Immature natural killer cell (primary cell): ENCODE measurements at places on chromosomes 7 and 10. TPM values are rescaled to one million over a fixed set of nuclear protein-coding genes. Genes with fewer than 3 reads are reported as not detected.

GRCh38 chr7:139725077-139725476 lies 52.7 kb downstream of the HIPK2 start:
- H3K36me3 ChIP-seq, result no peaks in the 10 kb centered on the region
- H3K27me3 ChIP-seq, result peaks cover 5% of the 10 kb centered on the region
- H3K4me1 ChIP-seq, result peaks cover 63% of the 10 kb centered on the region
- DNase-seq, result no peak
- H3K4me3 ChIP-seq, result no peak overlapping the region

Gene MMP21
- not detected for polyA plus RNA-seq

DNA sequence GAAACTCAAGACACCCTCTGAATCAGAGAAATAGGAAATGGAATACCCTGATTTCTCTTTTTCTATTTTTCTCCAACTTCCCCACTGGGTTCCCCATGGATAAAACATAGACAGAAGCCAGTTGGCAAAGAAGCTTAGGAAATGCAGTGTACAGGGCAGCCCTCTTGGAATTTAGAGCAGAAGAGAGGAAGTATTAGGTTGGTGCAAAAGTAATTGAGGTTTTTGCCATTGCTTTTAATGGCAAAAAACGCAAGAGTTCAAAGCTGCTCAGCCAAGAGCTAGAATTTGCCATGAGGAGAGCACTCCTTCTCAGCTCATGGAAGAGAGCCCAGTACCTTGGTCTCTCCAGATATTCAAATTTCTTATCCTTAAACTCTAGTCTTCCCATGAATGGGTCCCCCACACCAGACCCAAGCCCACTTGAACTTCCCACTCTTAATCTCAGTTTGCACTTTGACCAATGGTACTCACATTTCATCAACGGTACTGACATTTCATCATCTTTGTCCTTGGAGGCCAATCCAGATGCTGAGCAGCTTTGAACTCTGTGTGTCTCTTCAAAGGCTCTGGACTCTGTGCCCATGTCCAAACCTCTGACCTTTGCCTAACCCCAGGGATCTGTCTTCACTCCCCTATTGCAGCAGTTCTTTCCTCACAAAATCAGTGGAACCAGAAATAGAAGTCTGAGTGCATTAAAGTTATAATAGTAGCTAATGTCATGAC lies 73.2 kb upstream of the PPP1R3C start:
- no peaks in the 10 kb centered on the region for H3K4me1 ChIP-seq
- no peak for DNase-seq
- no peak overlapping the region for H3K4me3 ChIP-seq
- no peaks in the 10 kb centered on the region for H3K36me3 ChIP-seq
- H3K27ac ChIP-seq, result no peak overlapping the region

Gene MRC1
- polyA plus RNA-seq, result not detected

DNA sequence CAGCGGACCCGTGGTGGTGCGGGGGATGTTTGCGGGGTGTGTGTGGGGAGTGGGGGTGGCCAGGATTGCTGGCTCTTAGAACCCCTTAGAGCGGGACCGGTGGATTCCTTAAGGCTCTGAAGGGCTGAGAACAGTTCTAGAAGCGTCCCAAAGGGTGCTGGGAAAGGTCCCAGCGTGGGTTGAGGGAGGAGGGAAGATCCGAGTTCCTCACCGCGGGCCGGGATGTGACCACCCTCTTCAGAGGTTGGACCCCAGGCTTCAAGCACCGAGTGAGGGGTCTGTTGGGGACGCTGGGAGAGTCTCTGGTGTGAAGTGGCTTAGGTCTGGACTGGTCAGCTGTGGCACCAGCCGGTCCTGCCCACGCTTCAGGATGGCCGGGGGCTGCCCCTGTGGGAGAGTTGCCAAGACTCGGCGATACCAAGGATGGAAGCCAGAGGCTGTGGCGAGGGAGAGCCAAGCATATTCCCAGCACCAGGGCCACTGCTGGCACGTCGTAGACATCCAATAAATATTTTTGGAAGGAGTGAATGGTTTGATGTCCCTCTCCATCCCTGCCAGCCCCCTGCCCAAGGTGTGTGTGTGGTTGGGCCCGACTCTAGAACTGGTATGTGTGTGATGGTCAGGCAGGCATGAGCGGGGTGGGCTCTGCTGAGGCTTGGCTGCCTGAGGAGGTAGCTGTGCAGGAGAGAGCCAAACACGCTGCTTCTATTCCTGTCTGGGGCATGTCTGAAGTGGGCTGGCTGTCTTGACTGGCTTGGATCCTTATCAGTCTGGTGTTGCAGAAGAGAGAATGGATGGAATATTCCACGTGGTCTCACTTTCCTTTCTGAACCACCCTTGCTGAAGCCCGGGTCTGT lies 19.2 kb downstream of the ZNF775 start:
- no peak for DNase-seq
- H3K4me1 ChIP-seq, result peaks cover 1% of the 10 kb centered on the region
- peaks cover 4% of the 10 kb centered on the region for H3K36me3 ChIP-seq
- H3K27me3 ChIP-seq, result no peaks in the 10 kb centered on the region
- no peak overlapping the region for H3K27ac ChIP-seq

- peaks cover 7% of the 10 kb centered on the region for H3K27me3 ChIP-seq
- peaks cover 17% of the 10 kb centered on the region for H3K36me3 ChIP-seq
- H3K4me3 ChIP-seq, result no peak overlapping the region
- H3K27ac ChIP-seq, result peak overlapping the region; percentile 66
- DNase-seq, result no peak
These were observed 67.1 kb downstream of the IKZF1 start for GRCh38 chr7:50371551-50372021.

GRCh38 chr10:112379635-112380296 lies 5.8 kb downstream of the ACSL5 start:
- peaks cover 7% of the 10 kb centered on the region for H3K36me3 ChIP-seq
- H3K4me3 ChIP-seq, result no peak overlapping the region
- H3K27ac ChIP-seq, result peak overlapping the region; percentile 62
- peaks cover 81% of the 10 kb centered on the region for H3K4me1 ChIP-seq

GRCh38 chr10:36265741-36266140 lies 623.6 kb upstream of the FZD8 start:
- no peak overlapping the region for H3K27ac ChIP-seq
- H3K36me3 ChIP-seq, result no peaks in the 10 kb centered on the region
- no peaks in the 10 kb centered on the region for H3K27me3 ChIP-seq
- H3K4me3 ChIP-seq, result no peak overlapping the region
- H3K4me1 ChIP-seq, result no peaks in the 10 kb centered on the region

Gene TRIP6
- not detected for polyA plus RNA-seq

Gene OPN1SW
- polyA plus RNA-seq, result not detected

DNA sequence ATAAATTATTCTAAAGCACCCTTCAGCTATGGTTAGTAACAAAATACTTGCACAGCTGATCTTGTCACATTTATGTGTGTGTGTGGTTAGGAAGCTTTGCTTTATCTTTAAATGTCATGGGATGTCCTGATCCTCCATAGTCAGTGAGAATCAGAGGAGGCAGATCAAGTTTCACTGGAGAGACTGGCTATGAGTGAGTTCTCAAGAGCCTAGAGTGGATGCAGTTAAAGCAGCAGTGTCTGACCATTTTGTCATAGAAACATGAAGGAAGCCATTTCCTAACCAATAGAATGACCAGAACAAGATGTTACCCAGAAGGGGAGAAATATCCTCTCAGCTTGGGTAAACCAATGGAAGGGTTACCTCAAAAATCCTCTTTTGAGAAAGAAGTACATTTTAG lies 207.2 kb upstream of the DKK1 start:
- H3K27me3 ChIP-seq, result no peaks in the 10 kb centered on the region
- H3K27ac ChIP-seq, result no peak overlapping the region
- H3K4me3 ChIP-seq, result no peak overlapping the region

GRCh38 chr7:143120691-143121405 lies 11.0 kb upstream of the PIP start:
- H3K27ac ChIP-seq, result no peak overlapping the region
- H3K27me3 ChIP-seq, result peaks cover 1% of the 10 kb centered on the region
- no peaks in the 10 kb centered on the region for H3K4me1 ChIP-seq
- DNase-seq, result no peak

GRCh38 chr7:137166363-137166762 lies 177.2 kb downstream of the PTN start:
- H3K36me3 ChIP-seq, result no peaks in the 10 kb centered on the region
- no peak overlapping the region for H3K4me3 ChIP-seq
- no peak for DNase-seq
- H3K27ac ChIP-seq, result no peak overlapping the region
- H3K27me3 ChIP-seq, result peaks cover 2% of the 10 kb centered on the region
